ENCODE measurements at places on chromosomes 7 and 10. TPM values are rescaled to one million over a fixed set of nuclear protein-coding genes. Genes with fewer than 3 reads are reported as not detected.

HACD1 gene
- polyA plus RNA-seq: 14.0 TPM

- H3K4me3 ChIP-seq: no peak overlapping the region
- H3K27me3 ChIP-seq: no peaks in the 10 kb centered on the region
- no peak overlapping the region for H3K27ac ChIP-seq
- DNase-seq: no peak
- no peaks in the 10 kb centered on the region for H3K4me1 ChIP-seq
These were observed 40.3 kb upstream of the GTF2I start for GRCh38 chr7:74617180-74617744.

GRCh38 chr10:95655571-95656290 lies 780 bp downstream of the ALDH18A1 start:
- DNase-seq: no peak
- H3K4me1 ChIP-seq: peaks cover 4% of the 10 kb centered on the region
- no peaks in the 10 kb centered on the region for H3K36me3 ChIP-seq
- peak overlapping the region; percentile 77 for H3K4me3 ChIP-seq
- H3K27me3 ChIP-seq: no peaks in the 10 kb centered on the region

DNA sequence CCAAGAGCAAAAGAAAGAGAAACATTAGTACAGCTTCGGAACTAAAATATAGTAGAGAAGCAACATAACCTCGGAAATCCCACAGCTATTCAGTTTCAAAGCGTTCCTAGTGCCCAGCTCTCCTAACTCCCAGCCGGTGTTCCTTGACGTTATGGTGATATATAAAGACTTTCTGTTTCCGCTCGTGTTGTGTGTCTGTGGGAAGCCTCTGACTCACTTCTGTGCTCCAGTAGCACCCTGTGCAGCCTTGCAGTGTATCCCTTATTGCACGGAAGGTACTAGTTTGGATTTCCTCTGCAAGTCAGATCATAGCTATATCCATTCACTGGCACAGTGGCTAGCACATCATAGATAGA lies 535 bp downstream of the ASAH2B start:
- no peaks in the 10 kb centered on the region for H3K27me3 ChIP-seq
- H3K36me3 ChIP-seq: no peaks in the 10 kb centered on the region
- peak overlapping the region; percentile 85 for H3K4me3 ChIP-seq
- H3K27ac ChIP-seq: peak overlapping the region; percentile 84

- H3K27me3 ChIP-seq: no peaks in the 10 kb centered on the region
- H3K4me3 ChIP-seq: no peak overlapping the region
- DNase-seq: no peak
These were observed 1106.2 kb upstream of the CELF2 start for GRCh38 chr10:9911488-9911887.
